Astrocyte of the hippocampus (primary cell): ENCODE measurements at places on chromosomes 1 and 21.
A peak's percentile ranks its signal among the peaks of the same experiment; 100 is the strongest.

GRCh38 chr1:219797009-219797408, 131.3 kb downstream of the SLC30A10 start:
- DNase-seq: no peak

GRCh38 chr1:67485046-67485811, 55.0 kb upstream of the SERBP1 start:
- peak; percentile 53 for DNase-seq

GRCh38 chr1:115322631-115323030, 15.4 kb downstream of the NGF start:
- peak; percentile 41 for DNase-seq

DNA sequence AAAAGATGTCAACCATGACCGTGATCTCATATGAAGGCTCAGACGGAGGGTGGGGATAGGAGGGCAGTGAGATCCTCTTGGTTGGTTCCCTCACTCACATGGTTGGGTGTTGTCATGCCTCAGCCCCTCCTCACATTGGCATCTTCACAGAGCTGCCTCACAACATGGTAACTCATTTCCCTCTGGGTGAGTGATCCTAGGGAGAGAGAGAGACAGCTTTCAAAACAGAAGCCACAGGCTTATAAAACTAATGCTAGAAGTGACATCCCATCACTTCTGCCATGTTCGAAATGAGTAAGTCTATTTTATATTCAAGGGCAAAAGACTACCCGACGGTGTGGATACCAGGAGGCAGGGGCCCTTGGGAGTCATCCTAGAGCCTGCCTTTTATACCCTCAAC, 145.5 kb downstream of the SPATA17 start:
- no peak for DNase-seq

GRCh38 chr21:29018540-29018939, 609 bp downstream of the RWDD2B start:
- peak; percentile 4 for DNase-seq

DNA sequence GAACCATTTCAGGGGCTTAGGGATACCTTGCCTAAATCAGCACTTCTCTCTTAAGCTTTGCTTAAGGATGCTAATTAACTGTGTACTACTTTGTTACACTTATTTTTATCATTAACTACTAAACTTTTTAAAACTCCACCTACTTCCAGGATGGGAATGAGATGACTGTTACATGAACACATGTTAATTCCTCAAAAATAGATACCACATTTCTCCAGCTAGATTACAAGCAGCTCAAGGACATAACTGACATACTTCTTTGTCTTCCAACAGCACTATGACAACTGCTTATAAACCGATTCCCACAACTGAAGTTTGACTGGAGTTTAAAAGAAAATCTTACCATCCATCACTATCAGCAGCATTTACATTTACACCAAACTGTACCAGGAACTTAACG, 53.7 kb downstream of the TP53BP2 start:
- no peak for DNase-seq

DNA sequence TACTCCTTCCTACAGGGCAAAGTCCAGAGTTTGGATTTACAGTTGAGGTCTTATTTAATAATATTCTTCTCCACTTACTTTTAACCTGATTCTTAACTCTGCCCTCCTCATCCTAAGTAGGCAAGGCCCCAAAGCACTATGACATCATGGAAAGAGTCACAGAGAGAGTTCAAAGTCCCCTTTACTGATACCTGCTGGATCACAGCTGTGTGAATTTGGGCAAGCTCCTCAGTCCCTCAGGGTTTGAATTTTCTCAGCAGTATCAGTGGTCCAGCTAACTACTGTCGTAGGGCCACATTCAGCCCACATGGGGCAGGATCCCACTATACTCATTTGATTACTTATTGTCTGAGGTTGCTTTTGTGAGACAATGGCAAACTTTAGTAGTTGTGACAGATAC, 16.0 kb downstream of the TYW3 start:
- no peak for DNase-seq

GRCh38 chr1:183163316-183163715, 22.7 kb upstream of the LAMC2 start:
- peak; percentile 80 for DNase-seq

DNA sequence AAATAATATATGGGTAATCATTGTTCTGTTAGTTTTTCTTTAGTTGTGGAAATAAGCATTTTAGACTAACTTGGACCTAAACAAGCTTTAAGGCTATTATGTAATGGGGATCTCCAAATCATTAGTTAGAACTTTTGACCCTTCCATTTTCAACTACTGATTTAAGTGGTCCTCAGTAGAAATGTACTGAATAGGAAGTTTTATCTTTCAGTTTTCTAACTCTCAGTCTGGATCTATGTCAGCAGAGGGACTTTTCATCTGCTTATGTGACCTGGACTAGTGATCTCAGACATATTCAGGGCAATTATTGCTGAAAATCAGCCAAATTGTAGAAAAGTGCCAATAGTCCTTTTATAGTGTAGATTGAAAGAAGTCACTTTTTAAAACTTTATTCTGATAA, 56.0 kb downstream of the SASS6 start:
- DNase-seq: no peak

- no peak for DNase-seq
These were observed 297.0 kb upstream of the NCAM2 start for GRCh38 chr21:20701235-20701634.

- DNase-seq: peak; percentile 66
These were observed 91.2 kb downstream of the SLC45A1 start for GRCh38 chr1:8409106-8409505.

- DNase-seq: no peak
These were observed 5.1 kb downstream of the ST6GALNAC3 start for GRCh38 chr1:76079475-76080227.

GRCh38 chr1:89536555-89537341, 12.1 kb downstream of the LRRC8B start:
- no peak for DNase-seq
